ENCODE measurements at places on chromosomes 12 and 14.

- DNase-seq = no peak
Measured at GRCh38 chr12:131258398-131258797, 304.7 kb downstream of the ADGRD1 start.

GRCh38 chr12:123614531-123614930 lies 12.6 kb downstream of the DDX55 start:
- no peak for DNase-seq

GRCh38 chr14:54715811-54716210 lies 148.9 kb downstream of the SAMD4A start:
- DNase-seq = no peak

DNA sequence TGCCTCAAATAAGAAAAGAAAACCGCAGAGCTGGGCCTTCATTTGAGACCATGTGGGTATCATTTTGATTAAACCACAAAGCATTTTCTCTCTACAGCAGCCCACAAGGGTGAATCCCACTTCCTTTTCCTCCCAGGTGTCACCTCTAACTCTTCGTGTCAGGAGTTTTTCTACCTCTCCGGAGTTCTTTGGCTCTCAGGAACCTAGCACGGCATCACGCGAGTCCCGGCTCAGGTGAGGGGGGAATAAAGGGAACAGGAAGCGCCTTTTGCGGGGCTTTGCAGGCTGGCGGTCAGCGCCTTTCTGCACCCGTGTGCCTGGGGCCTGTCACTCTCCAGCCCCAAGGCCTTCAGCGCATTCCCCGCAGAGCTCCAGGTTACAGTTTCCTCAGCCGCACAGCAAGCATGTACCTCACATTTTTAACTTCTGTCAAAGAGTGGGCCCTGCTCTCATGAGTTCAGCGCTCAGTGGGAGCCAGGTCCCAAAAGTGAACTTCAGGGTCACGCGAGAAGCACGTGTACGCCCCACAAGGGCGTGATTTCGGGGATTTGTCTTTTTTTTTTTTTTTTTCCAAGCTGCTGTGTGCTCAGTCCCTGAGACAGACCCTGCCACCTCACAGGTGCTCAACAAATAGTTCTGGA lies 740 bp upstream of the PRPF40B start:
- DNase-seq = peak; percentile 53

DNA sequence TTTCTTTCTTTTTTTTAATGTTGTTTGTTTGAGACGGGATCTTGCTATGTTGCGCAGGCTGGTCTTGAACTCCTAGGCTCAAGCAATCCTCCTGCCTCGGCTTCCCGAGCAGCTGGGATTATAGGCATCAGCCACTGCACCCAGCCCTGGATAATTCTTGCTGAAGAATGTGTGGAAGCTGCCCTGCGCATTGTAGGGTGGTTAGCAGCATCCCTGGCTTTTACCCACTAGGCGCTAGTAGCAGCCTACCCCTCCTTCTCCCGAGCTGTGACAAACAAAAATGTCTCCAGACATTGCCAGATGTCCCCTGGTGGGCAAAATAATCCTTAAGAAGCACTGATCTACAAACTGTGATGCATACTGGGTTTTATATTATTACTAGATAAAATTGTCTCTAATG lies 6.6 kb downstream of the DCAF4 start:
- no peak for DNase-seq

- no peak for DNase-seq
Measured at GRCh38 chr12:116813271-116814041, 67.8 kb downstream of the HRK start.

GRCh38 chr12:121600702-121601336 lies 20.0 kb upstream of the KDM2B start:
- DNase-seq = no peak

DNA sequence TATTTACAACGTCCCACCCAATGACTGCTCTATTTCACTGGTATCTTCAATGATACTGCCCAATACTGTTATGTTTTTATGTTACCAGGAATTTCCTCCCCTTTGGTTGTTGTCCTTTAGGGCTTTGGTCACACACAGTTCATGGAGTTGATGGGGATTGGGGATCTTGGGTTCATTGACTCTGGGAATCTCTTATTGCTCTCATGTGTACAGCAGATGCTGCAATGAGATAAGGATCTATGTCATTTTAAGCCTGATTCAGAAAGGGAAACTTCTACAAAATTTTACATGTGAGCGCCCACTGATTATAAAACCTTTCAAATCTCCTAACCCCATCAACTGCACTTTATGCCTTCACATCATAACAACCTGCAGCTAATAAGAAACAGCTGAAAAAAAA lies 67.2 kb downstream of the FAR2 start:
- DNase-seq = no peak

DNA sequence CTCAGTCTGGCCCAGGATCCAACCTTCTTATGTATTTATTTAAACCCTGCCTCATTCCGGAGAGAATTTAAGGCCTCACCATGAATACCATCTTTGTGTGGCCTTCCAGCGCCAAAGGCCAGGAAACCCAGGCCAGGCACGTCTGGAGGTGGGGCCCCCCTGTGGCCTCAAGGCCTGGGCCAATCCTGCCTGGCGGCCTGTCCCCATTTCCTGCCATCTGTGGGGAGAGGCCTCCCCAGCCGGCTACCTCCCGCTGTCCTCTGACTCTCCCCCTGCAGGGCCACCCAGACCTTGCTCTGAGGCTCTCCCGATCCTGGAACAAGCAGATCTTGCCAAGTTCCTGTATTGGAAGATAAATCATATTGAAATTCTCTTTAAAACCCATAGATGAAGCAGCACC lies 37.4 kb upstream of the MEG3 start:
- DNase-seq = no peak
